ENCODE measurements at places on chromosomes 12 and 14.

GRCh38 chr12:91993287-91994017 lies 152.2 kb downstream of the BTG1 start:
- DNase-seq: no peak

DNA sequence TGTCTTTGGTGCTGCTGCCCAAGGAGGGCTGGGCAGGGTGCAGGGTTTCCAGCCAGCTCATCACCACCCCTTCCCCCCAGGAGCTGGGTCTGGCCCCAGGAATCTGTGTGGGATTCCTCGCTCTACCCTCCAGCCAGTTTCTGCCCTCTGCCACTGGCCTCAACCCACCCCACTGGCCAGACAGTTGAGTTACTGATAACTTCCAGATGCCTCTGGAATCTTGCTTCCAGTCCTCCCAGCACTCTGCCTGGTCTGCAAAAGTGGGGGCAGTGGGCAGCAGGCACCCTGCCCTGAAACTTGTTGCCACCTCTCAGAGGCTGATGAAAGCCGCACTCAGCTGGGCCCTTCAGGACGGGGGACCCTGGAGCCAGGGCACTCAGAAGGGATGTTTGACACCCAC lies 20.1 kb upstream of the TBX3 start:
- no peak for DNase-seq

DNA sequence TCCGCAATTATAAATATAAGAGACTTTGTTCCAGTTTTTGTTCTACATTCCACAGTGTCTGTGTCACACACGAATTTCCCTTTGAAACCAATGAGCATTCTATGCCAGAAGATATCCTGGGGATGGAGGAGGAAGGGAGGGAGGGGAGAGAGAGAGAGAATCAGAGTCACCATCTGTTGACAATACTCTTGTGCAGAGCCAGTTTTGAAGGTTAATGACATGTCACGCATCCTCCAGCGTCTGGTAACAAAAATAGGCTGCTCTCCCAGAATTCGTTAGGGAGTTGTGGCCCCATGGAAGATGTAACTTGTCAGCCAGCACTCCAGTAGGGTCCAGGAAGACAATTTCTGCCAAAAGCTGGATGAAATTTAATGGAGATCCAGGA lies 213.5 kb upstream of the KRR1 start:
- no peak for DNase-seq

- DNase-seq: no peak
Observed at GRCh38 chr12:130957304-130957621, 3.6 kb downstream of the ADGRD1 start.

DNA sequence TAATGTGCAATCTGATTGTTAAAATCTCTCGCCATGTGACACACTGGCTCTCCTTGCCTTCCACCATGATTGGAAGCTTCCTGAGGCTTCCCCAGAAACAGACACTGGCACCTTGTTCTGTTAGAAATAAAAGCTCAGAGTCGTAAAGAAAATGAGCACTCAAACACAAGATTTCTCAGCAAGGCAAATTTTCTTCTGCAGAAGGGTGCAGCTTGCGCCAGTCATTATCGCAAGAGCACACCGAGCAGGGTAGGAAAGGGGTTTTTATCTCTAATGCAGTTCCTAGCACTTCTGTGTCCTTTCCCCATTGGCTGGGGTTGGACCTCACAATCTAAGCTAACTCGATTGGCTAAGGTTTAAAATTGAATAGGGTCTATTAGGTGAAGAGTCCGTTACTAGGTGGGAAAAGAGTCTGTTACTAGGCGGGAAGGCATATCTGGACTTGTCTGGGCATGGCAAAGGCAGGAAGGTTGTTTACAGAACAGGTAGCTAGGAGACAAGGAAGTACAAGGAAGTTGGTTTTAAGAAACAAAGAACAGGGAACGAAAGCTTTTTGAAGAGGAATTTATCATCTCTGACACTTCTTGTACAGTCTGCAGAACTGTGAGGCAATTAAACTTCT lies 62.6 kb upstream of the BICD1 start:
- DNase-seq: no peak

DNA sequence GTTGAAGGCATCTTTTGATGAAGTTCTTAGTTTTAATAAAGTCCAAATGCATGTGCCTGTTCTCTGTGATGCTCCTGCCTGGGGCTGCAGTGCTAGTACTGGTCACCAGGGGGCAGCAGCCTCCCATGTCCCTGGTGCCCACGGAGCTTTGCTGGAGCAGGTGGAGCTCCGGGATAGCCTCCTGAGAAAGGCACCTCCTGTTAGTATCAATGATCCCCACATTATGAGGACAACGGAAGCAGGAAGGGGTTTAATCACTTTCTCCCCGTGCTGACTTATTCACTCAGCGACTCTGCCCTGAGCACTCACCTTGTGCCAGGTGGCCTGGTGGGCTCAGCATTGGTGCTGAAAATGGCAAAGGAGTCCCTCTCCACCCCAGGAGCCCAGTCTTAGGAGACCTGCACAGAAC lies 123.0 kb upstream of the PZP start:
- DNase-seq: peak; percentile 49

- no peak for DNase-seq
Observed at GRCh38 chr12:86572455-86572854, 316.3 kb upstream of the MGAT4C start.

DNA sequence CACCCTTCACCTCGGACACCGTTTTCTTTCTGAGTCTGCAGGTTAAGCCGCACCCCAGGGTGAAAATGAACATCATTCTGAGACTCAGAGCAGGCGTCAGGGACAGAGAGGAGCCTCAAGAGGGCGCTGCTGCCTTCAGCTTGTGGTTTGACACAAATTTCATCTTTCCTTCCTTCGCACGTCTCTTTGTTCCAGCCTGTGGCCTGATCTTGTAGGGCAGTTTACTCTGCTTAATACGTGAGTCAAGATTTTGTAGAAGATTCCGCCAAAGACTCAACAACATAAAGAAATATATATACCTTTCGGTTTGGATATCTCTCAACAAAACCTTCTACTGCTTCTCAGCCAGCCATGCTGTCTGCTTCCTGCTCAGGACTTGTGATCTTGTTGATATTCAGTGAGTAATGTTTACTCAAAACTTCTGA lies 329.3 kb upstream of the OR4E1 start:
- peak; percentile 65 for DNase-seq

DNA sequence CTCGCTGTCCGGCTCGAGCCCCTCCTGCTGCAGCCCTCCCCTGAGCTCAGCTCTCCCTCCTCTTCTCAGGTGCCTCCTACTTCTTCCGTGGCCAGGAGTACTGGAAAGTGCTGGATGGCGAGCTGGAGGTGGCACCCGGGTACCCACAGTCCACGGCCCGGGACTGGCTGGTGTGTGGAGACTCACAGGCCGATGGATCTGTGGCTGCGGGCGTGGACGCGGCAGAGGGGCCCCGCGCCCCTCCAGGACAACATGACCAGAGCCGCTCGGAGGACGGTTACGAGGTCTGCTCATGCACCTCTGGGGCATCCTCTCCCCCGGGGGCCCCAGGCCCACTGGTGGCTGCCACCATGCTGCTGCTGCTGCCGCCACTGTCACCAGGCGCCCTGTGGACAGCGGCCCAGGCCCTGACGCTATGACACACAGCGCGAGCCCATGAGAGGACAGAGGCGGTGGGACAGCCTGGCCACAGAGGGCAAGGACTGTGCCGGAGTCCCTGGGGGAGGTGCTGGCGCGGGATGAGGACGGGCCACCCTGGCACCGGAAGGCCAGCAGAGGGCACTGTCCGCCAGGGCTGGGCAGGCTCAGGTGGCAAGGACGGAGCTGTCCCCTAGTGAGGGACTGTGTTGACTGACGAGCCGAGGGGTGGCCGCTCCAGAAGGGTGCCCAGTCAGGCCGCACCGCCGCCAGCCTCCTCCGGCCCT lies 22.8 kb downstream of the MMP17 start:
- no peak for DNase-seq

GRCh38 chr14:70808416-70809224 lies 693 bp downstream of the MAP3K9 start:
- DNase-seq: no peak

DNA sequence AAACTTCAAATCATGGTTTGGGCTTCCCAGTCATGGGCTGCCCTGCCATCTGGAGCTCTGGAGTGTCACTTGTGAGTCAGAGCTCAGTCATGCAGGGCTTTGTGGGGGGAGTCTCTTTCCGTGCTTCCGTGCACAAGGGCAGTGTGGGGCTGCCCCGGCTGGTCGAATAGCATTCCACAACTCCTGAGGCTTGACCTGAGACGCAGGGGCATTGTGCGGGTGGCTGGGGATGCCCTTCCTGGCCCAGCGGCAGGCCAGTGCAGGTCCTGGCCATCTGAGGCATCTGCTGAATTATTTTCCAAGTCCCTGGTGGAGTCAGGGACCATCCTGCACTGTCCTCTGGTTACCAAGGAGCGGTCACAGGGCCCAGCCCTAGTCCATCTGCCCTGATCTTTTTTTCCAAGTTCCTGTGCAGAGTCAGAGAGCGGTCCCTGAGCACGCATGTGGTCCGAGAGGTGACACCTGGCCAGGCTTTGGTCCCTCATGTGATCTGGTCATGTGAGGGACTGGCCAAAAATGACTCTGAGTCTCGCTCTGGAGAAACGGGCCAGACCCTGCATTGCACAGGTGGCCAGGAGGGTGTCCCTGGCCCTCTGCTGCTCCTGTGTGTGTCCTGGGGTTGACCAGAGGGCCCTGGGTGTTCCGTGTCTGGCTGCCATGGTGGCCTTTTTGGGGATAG lies 167.0 kb upstream of the ALG10B start:
- DNase-seq: no peak

- no peak for DNase-seq
Observed at GRCh38 chr14:54647378-54647777, 80.5 kb downstream of the SAMD4A start.

GRCh38 chr14:38836539-38836938 lies 266.5 kb downstream of the SEC23A start:
- DNase-seq: no peak

- no peak for DNase-seq
Observed at GRCh38 chr12:58920102-58920960, at the start of gene LRIG3. LRIG3 (minus strand) TSS chr12:58920504; CDS start chr12:58920235, 269 bp downstream.

GRCh38 chr12:1603269-1603993 lies 9.1 kb upstream of the FBXL14 start:
- no peak for DNase-seq

GRCh38 chr12:110846615-110847566 lies at the start of gene CCDC63:
CCDC63 (plus strand) TSS chr12:110846987; CDS start chr12:110852955, 5,968 bp downstream.
- peak; percentile 19 for DNase-seq

- DNase-seq: no peak
Observed at GRCh38 chr14:26163761-26164160, 434.1 kb downstream of the NOVA1 start.

GRCh38 chr14:69535230-69535848 lies 39.3 kb downstream of the CCDC177 start:
- no peak for DNase-seq

- no peak for DNase-seq
Observed at GRCh38 chr14:88618476-88618875, 55.6 kb downstream of the ZC3H14 start.

DNA sequence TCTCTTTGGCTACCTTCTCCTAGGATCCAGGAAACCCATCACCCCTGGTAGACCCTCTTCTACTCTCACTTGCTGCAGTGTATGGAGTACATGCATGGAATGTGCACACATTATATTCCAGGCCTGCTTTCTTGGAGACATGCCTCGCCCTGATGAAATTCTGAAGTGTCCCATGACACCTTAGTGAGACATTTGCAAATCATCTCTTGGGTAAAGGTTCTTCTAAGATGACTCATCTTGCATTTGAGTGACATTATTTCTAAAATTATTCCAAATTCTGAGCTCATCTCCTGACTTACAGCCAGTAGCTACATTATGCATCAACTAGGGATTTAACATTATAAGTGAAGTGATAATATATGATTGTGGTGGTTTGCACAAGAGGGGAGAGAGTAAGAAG lies 49.8 kb downstream of the SDR9C7 start:
- DNase-seq: no peak

DNA sequence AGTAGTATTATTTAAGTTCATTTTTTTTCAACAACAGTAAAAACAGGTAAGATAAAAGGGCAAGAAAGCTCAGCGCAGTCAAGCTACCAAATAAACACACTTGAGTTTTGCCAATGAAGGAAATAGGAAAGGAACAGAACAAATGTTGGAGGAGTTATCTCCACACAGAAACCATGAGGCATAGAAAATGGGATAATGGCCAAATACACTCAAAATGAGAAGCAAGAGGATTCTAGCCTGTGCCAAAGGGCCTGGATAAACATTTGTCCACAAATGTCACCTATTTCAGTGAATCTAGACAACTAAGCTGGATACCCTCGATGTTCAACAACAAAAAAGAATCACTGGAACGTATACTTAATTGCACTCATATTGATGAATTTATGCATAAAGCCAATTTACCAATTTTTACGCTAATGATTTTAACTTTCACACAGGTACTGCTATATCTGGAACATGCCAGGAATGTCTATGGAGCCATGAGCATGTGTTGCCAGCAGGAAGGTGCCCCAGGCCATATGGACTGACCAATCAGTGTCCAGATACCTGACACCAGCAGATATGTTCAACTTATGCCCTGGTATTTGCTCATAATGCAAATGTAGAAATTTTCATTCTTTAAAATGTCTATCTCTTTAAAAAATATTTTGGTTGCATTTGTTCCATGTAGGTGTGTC lies 21.1 kb downstream of the ST8SIA1 start:
- DNase-seq: no peak

GRCh38 chr14:29111554-29111953 lies 345.0 kb downstream of the FOXG1 start:
- DNase-seq: no peak

- DNase-seq: no peak
Observed at GRCh38 chr14:75628816-75629215, 31.9 kb downstream of the ERG28 start.

GRCh38 chr12:18320976-18321375 lies 59.7 kb downstream of the PIK3C2G start:
- no peak for DNase-seq

DNA sequence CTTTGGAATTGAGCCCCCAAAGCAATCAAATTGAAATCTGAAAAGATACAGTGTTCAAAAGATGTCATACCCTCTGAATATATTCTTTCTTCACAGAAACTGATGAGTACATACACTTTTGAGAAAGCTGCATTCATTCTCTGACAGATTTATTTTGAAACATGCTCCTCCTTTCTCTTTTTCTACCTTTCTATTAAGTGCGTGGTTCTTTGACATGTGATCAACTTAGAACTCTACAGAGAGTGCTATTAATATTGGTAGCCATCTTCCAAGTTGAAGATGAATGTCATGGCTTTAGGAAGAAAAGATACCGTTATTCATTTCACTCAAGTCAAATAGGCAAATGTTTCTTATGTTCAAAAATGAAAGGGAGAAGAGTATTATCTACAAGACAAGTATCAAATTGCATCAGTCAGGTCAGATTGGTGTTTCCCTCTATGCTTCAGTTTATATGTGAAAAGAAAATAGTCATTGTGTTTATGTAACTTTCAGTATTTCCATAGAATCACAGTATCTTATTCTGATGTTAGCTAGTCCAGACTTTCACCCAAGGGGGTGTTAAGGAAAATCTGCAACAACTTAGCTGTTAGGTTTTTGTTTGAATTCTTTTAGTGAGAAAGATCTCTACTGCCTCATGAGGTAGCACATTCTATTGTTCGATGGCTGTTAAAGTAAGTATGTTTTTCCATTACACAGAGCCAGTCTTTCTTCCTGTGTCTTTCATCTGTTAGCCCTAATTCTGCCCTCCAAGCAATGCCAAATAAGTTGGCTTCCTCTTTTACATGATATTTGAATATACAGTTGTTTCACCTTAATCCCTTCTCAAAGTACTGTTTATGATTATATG lies 55.4 kb upstream of the GARIN2 start:
- no peak for DNase-seq

- DNase-seq: no peak
Observed at GRCh38 chr12:64813723-64814122, 10.7 kb upstream of the TBC1D30 start.

Data from stimulated activated CD8-positive, alpha-beta memory T cell treated with anti-CD3 and anti-CD28 coated beads, Interleukin-15, amount 100 ng/mL, for 48 hours (primary cell).